SK-MEL-5 (cell line): ENCODE measurements at places on chromosomes 3 and 15. TPM values are rescaled to one million over a fixed set of nuclear protein-coding genes. Genes with fewer than 3 reads are reported as not detected.

ROPN1 gene
- 33.4 and 37.8 TPM in 2 replicates for total RNA-seq

ATP8B4 gene
- 1.2 and 2.0 TPM in 2 replicates for total RNA-seq

SMCO1 gene
- not detected in 2 replicates for total RNA-seq

TBC1D21 gene
- not detected in 2 replicates for total RNA-seq

- peak; percentile 34 for DNase-seq
Measured at GRCh38 chr3:177633671-177634207, 436.5 kb upstream of the TBL1XR1 start.

GRCh38 chr3:165193366-165194254 is 2.6 kb downstream of the SLITRK3 start:
- DNase-seq: no peak

- no peak for DNase-seq
Measured at GRCh38 chr15:91275844-91276243, 175.8 kb downstream of the SV2B start.

- peak; percentile 42 for DNase-seq
Measured at GRCh38 chr3:128665362-128666021, 14.9 kb upstream of the RPN1 start.

DNA sequence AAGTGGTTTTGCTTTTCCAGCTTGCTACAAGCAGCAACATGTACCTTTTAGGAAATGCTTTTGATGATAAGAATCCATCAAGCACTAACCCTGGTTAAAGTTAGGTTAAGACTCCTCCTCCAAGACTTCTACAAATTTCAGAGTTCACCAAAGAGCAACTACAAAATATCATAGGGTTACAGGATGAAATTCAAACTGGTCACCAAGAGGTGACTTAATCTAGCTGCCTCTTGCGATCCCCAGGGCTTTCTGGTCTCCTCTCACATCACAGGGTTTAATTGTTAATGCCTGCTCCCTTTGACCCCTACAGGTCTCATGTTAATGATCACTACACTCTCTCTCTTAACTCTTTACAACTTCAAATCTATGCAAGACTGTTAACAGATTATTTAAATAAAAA is 66.5 kb downstream of the DPH6 start:
- DNase-seq: peak; percentile 20

- peak; percentile 60 for DNase-seq
Measured at GRCh38 chr3:15683253-15683652, 81.7 kb downstream of the BTD start.

- peak; percentile 81 for DNase-seq
Measured at GRCh38 chr3:146326875-146327543, 76.1 kb upstream of the PLSCR4 start.

- DNase-seq: no peak
Measured at GRCh38 chr3:58646503-58646902, 20.1 kb downstream of the FAM3D start.

DNA sequence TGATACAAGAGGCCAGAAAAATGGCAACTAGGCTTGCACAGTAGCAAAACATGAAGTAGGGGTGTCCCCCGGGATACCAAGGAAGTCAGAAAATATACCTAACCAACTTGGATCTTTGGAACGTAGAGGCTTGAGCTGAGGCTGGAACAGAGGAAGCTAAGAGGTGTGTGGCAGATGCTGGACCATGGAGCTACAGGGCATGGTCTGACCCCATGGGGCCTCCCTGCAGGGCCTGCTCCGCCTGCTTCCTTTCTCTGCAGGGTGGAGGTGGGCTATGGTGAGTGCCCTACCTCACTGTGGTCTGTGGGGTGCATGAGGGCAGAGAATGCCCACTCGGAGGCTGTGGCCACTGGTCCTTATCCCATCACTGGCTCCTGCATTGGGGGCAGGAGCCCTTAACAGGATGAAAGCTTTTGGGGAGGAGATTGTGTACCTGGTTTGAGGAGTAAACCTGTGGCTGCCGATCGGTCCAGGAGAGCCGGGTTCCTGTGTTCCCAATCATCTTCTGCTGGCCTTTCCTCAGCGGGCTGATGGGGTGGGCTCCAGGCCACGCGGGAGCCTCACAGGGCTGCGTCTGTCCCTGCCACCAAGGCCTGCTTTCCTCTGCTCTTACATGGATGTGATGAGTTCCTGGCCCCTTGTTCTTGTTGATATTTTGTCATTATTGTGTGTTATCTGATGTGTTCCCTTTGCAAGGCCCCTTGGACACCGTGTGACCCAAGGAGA is 96.8 kb downstream of the OCA2 start:
- DNase-seq: no peak
